ENCODE measurements at places on chromosomes 2 and 18. TPM values are rescaled to one million over a fixed set of nuclear protein-coding genes. Genes with fewer than 3 reads are reported as not detected.

The SCYGR7 gene
- total RNA-seq, result not detected

The EMX1 gene
- total RNA-seq, result 2.7 TPM

The RHBDD1 gene
- 47.5 TPM for total RNA-seq

DNA sequence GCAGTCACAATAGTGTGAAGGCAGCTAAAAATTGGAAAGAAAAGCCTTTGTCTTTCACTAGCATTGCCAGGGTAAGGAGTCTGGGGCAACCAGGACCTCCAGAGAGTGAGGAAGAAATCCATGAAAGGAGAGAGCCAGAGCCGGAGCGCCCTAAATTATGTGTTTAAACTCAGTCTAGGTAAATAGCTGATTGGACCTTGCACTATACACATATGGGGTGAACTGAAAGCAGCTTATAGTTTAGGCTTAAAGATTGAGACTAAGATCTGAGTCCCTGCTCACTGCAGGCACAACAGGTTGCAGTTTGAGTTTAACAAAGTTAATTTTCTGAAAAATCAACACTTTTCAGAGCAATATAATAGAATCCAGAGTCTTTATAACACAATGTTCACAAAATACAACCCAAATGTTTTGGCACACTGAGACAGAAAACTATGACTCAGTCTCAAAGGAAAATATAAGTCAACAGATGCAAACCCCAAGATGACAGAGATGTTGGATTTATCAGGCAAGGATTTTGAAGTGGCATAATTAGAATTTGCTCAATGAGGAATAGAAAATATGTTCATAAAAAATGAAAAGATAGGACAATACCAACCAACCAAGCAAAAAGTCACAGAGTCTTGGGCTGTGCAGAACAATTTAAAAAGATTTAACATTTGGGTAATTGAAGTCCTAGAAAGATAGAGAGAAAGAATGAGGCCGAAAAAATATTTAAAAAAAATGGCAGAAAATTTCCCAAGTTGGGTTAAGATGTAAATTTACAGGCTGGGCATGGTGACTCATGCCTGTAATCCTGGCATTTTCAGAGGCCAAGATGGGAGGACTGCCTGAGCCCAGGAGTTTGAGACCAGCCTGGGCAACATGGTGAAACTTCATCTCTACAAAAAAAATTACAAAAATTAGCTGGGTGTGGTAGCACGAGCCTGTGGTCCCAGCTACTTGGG lies 39.6 kb downstream of the DOK1 start:
- DNase-seq, result no peak

DNA sequence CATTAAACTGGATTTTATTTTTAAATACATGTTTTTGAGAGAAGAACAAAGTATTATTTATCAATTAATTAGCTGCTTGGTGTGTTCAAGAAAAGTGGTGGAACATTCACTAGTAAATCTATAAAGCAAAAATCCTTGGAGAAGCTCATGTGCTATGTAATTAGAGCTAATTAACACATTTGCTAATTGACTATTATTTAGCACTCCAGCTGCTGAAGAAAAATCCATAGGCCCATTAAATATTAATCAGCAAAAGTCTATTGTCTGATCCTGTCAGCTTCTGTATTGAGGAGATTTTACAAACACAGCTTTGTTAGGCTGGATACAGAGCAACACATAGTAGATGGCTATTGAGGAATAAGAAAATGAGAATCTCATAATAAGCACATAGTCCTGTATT lies 336.1 kb downstream of the RBM43 start:
- no peak for DNase-seq

- DNase-seq, result no peak
Observed at GRCh38 chr18:21490748-21491147, 109.8 kb downstream of the ESCO1 start.

GRCh38 chr2:186307871-186308270 lies 178.2 kb upstream of the ZC3H15 start:
- DNase-seq, result no peak

DNA sequence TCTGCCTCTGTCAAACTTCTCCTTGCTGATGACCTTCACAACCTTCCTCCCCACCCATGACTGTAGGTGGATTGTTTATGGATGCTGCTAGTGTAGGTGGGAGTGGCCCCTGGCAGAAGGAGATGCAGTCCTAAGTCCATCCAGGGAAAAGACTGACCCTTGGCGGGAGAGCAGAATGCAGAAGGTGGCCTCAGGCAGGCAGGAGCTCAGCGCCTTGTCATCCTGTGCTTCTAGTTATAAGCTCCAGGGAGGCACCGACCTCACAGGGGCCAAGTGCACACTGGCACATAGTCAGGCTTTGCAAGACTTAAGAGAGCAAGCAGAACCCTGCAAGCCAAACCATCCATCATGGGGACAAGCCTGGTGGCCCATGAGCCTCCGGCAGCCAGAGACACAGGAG lies 74.4 kb downstream of the CAPN13 start:
- DNase-seq, result no peak

All from transverse colon (tissue), 4 donors.